Renal cortical epithelial cell (primary cell): ENCODE measurements at places on chromosomes 16 and 17. TPM values are rescaled to one million over a fixed set of nuclear protein-coding genes. Genes with fewer than 3 reads are reported as not detected.
A peak's percentile ranks its signal among the peaks of the same experiment; 100 is the strongest.

The KRTAP2-2 gene
- total RNA-seq = 0.15 TPM in 1 of 2 replicates, not detected in the other

The KRT20 gene
- total RNA-seq = not detected in 2 replicates

GRCh38 chr17:3888343-3889171, 4.3 kb downstream of the CAMKK1 start:
- peak; percentile 83 for DNase-seq

GRCh38 chr16:87833548-87833947, 35.8 kb downstream of the SLC7A5 start:
- no peak for DNase-seq

GRCh38 chr17:56594320-56595107, 1.0 kb downstream of the NOG start:
- DNase-seq = no peak

DNA sequence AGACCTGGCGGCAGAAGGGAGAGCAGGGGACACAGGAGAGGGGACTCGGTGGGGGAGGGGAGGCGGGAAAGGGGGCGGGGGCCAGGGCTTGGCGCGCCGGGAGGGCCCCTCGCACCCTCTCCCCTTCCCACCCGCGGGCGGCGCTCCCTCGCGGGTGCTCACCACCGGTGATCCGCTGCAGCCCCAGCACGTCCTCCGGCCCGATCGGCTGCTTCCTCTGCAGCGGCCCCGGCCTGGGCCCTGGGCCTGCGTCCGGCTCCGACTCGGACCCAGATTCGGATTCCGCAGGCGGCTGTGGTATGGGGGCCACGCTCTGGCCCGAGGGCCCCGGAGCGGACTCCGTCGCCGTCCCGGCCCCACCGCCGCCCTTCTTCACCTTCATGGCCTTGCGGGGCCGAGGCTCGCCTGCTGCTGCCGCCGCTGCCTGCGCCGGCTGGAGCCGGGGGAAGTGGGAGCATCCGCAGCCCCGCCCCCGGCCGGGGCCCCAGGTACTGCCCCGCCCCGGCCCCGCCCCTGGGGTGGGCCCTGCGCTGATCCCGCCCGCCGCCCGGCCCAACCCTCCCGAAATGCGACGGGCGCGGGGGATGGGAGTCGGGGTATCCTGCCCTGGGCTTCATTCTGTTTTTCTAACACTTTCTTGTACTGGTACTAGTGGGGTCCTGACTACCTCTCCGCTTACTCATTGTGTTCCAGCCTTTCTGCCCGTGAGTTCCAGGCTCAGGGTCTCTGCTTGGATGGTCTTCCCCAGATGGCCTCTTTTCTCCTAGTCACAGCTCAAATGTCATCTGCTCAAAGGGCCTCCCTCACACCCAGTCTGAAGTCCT, at the start of gene UNC119:
Gene UNC119 (minus strand): TSS at position 449 of the 824 bp plus-strand sequence. CDS start 67 bp downstream, at position 382.
- DNase-seq = no peak

GRCh38 chr17:83119987-83120864, 40.8 kb downstream of the METRNL start:
- DNase-seq = no peak
